NCI-H2171 treated with DMSO at 0.1 percent for 48 hours (cell line): ENCODE measurements at places on chromosomes 3 and 15.

DNA sequence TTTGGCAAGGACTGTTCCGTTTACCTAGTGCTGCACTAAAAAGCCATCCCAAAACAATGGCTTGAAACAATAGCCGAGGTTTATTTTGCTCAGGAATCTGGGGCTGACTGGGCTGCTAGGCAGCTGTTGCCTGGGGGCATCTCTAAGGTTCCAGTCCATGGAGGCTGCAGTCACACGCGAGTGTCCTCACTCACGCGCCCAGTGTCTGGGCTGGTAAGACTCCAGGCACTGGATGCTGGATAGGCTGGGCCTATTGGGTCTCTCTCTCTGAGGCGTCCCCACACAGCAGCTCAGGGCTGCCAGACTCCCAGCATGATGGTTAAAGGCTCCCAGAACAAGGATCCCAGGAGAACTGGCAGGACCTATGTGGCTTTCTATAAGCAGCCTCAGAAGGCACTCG is 34.2 kb downstream of the ALS2CL start:
- DNase-seq = no peak

DNA sequence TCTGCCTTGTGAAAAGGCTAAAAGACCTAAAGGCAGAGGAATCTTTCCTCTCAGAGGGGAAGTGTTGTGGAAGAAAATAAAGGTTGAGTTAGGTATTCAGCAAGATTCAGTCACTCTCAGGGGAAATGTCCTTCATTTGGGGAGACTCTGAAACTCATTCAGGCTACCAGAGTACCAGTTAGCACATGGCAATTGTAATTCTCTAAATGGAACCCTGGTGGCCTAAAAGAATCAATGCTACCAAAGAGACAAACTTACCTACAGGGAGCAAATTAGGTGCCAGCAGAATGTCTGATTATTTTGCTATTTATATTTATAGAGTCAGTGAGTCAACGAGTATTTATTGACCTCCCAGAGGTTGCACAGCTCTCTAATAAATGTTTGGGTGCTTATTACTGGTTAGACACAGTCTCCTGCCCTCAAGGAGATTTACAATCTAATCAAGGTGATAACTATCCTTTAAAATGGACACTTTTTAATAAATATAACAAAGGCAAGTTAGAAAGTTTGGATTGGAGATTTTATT is 33.9 kb upstream of the CDIN1 start:
- DNase-seq = no peak

DNA sequence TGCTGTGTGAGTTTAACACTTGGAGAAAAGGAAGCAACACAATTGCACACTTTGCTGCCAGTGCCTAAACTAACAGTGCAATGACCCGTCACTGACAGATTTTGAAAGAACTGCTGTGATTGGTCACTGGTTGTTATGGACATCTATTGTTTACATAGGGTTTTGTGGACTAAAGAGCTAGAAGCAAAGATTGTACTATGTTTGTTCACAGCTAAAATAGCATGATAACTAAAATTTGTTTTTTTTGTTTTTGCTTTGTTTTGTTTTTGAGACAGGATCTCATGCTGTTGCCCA is 112.4 kb upstream of the GOLGA8J start:
- no peak for DNase-seq

DNA sequence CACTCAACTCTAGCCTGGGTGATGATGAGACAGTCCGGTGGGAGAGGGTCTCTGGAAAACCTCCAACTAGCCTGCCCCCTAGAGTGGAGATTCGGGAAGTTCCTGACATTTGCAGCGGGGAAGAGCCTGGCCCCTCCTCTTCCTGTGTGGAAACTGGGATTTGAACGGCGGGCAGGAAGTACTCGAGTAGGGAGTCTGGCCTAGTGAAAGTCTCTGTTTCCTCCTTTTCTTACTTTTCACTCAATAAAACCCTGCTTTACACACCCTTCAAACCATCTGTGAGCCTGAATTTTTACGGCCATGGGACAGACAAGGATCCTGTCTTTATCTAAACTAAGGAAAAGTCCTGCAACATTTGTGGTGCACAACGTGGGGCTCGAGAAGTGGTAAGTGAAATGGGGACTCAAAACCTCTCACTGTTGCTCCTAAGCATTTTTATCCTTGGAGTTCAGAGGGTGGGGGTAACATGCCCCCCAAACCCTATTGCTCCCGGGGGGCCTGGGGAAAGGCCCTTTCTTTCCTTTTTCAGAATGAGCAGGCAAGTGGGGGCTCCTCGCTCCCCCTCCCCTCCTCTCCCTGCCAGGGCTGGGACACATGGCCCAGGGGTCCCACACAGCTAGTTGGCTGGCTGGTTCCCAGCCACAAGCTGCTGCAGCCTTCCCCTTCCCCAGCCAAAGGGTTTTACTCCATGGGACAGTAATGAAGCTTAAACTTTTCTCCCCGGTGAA is 224.7 kb upstream of the GBE1 start:
- no peak for DNase-seq

DNA sequence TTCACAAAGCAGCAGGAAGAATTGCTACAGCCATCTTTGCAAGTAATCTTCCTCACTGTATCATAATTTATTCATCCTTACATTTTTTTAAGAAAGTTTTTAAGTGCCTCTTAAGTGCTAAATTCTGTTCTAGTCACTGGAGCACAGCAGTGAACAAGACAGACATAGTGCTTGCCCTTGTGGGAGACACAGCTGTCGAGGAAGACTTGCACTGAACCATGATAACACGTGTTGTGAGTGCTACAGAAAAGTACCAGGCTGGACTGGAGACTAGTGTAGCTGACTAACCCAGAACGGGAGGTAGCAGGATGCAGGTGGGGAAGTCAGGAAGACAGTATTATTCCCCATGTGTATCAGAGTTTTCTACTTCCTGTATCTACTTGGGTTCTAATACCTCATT is 300.6 kb downstream of the TBL1XR1 start:
- DNase-seq = peak; percentile 22

GRCh38 chr3:16907243-16907642 is 22.5 kb downstream of the PLCL2 start:
- no peak for DNase-seq

GRCh38 chr15:72375501-72375845 is 341 bp downstream of the HEXA start:
- DNase-seq = no peak

DNA sequence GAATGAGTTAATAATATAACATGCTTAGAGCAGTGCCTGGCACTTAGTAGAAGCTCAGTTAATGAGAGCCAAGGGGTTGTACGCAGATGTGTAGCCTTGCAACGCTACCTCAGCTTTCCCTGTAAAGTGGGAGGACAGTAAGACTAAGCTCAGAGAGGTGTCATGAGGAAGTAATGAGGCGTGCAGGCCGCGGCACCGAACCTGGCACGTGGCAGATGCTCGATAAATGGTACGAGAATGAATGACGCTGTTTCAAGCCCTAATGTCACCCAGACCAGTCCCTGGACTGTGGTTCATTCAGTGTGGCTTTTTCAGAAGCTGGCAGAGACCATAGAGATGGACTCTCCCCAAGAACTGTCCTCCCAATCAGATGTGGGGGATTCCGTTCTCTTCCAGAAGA is 21.2 kb downstream of the GRIP2 start:
- no peak for DNase-seq

- no peak for DNase-seq
These were observed 49.1 kb downstream of the EBLN2 start for GRCh38 chr3:73110530-73110929.

GRCh38 chr3:53158765-53159155 is 2.2 kb upstream of the PRKCD start:
- DNase-seq = no peak

GRCh38 chr3:191210032-191210431 is 11.0 kb downstream of the OSTN start:
- no peak for DNase-seq

- DNase-seq = peak; percentile 62
These were observed 603 bp downstream of the SLC7A14 start for GRCh38 chr3:170585008-170585936.

DNA sequence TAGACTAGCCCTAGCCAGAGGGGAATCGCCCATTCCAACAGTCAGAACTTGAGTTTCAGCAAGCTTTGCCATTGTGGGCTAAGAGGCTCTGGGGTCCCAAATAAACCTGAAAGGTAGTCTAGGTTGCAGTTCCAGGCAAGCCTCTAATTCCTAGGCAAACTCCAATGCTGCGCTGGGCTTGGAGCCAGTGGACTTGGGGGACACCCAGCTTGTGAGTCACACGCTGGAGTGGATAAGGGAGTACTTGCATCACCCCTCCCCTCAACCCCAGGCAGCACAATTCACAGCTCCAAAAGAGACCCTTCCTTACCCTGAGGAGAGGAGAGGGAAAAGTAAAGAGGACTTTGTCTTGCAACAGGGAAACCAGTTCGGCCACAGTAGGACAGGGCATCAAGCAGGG is 105.2 kb upstream of the DPPA4 start:
- DNase-seq = no peak

- no peak for DNase-seq
These were observed 554.8 kb downstream of the NAALADL2 start for GRCh38 chr3:175413926-175414325.

DNA sequence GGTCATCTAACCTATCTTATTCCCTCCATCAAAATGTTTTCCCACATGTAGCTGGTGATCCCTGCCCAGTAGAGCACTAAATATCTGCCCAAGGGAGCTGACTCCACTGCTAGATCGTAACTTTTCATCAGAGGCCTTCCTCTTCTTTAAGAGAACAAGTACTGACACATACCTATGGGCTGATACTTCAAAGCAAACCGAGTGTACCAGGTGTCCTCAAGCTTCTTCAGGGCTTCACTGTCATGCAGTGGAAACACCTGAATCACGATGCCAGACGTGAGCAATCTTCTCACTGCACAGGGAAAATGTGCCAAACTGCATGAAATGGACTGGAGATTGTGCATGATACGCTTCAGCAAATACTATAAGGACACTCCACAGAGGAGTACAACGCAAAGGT is 41.6 kb downstream of the ANO10 start:
- DNase-seq = no peak

- DNase-seq = no peak
These were observed 8.3 kb downstream of the RPL14 start for GRCh38 chr3:40465456-40465855.

DNA sequence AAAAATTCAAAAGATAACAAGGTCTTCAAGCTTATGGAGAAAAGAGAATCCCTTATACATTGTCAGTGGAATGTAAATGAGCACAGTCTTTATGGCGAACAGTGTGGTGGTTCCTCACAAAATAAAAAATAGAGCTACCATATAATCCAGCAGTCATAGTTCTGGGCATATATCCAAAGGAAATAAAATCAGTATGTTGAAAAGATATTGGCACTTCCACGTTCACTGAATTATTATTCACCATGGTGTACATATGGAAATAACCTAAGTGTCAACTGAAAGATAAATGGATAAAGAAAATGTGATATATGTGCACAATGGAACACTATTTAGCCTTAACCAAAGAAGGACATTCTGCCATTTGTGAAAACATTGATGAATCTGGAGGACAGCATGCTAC is 1161.2 kb downstream of the ROBO2 start:
- DNase-seq = no peak

DNA sequence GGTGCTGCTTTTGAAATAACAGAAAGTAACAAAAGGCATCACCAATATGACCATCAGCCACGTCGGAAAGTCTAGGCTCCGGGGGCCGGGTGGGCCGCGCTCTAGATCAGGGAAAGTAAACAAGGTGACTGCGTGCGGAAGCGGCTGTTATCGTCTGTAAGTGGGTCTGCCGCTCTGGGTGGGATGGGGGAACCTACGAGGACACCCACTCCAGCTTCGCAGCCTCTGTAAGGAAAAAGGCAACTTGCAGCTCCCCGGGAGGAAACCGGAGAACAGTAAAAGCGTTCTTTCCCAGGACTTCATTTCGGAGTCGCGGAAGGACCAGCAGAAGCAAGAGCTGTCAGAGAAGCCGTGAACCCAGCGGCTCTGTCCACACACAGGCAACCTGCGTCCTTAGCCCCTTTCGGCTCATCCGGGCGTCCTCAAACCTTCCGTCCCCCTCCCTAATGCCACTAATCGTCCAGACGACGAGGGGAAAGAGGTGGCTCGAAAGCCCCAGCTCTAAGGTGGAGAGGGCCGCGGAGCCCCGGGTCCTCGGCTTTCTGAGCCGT is 461 bp downstream of the XRN1 start:
- DNase-seq = peak; percentile 62

- DNase-seq = no peak
These were observed 479.4 kb downstream of the NTRK3 start for GRCh38 chr15:87777054-87777561.

DNA sequence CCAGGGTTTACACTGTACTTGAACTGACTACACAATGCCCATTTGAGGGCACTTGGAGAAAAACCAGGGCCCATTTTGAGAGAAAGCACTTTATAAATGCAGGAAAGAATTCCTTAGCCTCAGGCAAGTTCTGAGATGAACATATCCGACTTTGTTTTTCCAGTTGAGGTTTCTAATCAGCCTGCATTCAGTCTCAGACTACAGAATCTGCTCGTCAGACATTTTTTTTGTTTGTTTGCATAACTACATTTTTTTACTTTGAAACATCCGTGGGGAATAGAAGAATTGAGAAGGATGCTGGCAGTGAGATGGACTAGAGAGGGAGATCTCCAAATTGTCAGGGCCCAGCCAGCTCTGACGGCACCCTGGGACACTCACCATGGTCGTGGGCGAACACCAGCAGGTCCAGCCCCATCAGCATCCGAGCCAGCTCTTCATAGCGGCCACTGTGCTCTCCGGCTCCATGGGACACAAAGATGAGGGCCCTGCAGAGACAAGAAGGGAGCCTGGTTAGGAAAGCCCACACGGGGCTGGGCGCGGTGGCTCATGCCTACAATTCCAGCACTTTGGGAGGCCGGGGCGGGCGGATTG is 40.8 kb downstream of the MGLL start:
- DNase-seq = peak; percentile 6

- no peak for DNase-seq
These were observed 55.0 kb downstream of the ZIC4 start for GRCh38 chr3:147351301-147351700.

GRCh38 chr3:32140943-32141342 is 34.5 kb downstream of the GPD1L start:
- DNase-seq = no peak

- DNase-seq = no peak
These were observed 142.0 kb upstream of the TMC3 start for GRCh38 chr15:81516012-81516411.

GRCh38 chr3:71238355-71238757 is 345.2 kb downstream of the FOXP1 start:
- DNase-seq = no peak
